Neural crest cell (in vitro differentiated cells): ENCODE measurements at places on chromosomes 16 and 17. TPM values are rescaled to one million over a fixed set of nuclear protein-coding genes. Genes with fewer than 3 reads are reported as not detected.
A peak's percentile ranks its signal among the peaks of the same experiment; 100 is the strongest.

GRCh38 chr17:45895969-45896785, 1.8 kb downstream of the MAPT start:
- no peak for DNase-seq

DNA sequence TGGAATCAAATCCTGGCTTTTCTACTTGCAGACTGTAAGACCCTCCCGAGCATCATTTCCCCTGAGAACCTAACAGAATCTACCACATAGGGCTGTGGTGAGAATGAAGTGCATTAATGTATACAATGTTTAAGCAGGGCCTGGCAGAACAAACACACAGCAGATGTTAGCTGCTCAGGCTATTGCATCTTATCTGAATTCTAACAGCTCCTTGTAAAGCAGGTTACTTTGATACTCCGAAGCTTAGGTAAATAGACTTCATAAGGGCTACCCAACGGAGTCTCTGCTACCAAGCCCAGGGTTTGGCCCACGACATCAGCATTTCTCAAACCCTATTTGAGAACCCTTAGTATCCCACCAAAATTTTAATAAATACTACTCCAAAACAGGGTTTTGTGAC, 24.4 kb upstream of the NOS2 start:
- DNase-seq, result no peak

DNA sequence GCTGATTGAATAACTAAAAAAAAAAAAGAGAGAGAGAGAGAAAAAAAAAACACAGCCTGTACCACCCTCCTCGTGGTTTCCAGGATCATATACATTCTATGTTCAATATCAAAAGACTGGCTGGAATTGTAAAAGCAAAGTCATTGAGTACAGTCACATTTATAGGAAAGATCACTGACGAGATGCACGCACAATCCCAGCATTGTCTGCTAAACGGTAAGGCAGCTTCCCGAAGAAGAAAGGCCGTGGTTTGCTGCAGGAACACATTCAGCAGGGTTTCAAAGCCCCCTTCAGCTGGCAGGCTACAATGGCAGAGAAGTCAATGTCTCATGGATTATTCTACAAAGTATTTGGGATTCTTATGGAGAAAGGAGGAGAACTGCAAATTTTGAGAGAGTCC, 9.3 kb downstream of the NQO1 start:
- no peak for DNase-seq

GRCh38 chr16:87895641-87896141, 26.4 kb upstream of the SLC7A5 start:
- no peak for DNase-seq

The ASPA gene
- total RNA-seq, result not detected in 2 replicates

- no peak for DNase-seq
Measured at GRCh38 chr17:22411185-22411784, 719.0 kb downstream of the KCNJ18 start.

- no peak for DNase-seq
Measured at GRCh38 chr16:49459953-49460735, 86.5 kb downstream of the C16orf78 start.

GRCh38 chr17:32015245-32016013, 8.2 kb downstream of the LRRC37B start:
- no peak for DNase-seq

DNA sequence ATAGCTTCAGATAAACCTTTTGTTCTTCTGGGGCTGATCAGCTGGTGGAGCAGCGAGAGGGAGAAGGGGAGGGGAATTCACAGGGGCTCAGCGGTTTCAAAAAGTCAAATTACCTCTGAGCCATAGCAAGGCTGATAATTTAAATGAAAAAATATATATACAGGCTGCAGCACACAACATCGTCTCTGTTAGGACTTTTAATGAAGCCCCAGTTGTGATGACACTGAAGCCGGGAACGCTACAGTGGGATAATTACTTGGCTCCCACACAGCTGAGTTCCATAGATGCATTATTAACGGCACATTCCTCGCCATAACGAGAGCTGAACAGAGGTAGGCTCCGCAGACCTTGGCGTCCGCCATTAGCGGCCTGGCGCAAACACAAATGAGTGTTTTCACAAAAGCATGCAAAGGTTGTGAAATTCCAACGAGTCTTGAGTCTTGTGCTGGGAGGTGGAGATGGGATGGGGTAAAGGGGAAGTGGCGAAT, 216.0 kb downstream of the C16orf78 start:
- no peak for DNase-seq

DNA sequence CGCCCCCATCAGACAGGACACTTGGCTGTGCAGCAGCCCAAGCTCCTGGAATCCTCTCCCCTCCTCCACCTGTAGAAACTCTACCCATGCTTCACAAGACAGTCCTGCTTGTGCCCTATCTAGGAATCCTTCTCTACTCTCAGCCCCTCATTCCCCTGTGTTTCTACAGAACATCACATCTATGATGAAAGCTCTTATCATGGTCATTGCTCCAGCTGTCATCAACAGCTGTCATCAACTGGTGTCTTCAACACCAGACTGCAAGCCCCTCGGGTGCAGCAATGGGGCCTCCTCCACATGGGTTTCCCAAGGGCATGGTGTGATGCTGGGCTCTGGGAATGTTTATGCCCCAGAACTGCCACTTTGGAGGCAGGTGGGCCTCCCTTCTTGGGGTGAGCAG, 21.1 kb upstream of the CDRT4 start:
- DNase-seq, result no peak

DNA sequence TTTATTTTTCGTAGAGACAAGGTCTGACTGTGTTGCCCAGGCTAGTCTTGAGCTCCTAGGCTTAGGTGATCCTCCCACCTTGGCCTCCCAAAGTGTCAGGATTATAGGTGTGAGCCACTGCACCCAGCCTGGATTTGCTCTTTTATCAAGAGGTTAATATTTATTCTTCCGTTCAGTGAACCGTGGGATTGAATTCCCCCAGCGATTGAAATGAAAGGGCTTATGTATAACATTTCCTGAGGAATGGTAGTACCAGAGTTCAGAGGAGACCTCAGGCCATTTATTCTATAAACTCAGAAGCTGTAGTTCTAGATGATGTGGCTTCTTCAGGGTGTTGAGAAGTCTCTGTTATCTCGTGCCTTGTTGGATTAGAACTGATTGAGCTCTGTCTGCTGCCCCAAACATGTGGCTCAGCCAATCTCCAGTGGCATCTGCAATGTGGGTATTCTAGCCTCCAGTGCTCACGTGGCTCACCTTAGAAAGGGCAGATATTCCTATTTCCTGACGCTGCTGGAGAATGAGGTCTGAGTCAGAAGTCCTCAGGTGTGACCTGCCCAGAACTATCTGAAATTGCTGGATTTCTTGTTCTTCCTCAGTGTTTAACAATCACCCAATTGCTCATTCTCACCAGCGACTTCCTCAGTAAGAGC, 22.5 kb downstream of the HMOX2 start:
- no peak for DNase-seq

The GP1BA gene
- total RNA-seq, result not detected in 2 replicates

DNA sequence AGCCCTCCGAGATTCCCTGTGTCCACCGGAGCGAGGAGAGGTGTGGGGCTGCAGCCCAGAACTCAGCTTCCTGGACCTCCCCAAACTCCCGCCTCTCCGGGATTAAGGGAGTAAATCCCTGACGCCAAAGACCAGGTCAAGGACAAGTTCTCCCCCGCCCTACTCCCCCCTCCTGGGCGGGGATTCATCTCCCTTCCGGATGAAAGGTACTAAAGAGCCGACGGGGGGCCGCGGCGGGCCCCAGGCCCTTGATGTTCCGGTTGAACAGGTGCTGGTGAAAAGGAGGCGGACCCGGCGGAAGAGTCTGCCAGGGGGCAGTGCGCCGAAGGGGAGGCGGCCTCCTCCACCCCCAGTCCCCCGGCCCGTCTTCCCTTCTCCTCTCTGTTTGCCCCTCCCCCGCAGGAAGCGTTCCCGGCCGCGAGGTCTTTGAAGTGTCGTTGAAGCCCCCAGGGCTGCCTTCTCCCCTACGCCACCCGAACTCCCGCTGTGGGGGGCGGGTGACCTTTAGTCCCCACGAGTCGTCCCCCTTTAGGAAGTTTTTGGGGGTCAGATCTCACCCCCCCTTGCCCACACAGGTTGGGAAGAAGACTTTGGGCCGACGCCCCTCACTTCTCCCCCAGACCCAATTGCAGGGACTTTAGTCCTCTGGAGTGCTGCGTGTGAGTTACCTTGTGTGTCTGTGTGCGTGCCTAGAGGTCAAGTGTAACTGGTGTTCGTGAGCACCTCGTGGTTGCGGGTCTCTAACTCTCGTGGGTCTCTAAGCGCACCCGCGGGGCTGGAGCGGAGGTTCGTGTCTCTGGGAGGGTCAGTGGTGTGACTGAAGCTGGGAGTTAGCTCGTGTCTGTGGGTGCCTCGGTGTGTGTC, 1.1 kb upstream of the MLLT6 start:
- peak; percentile 72 for DNase-seq

DNA sequence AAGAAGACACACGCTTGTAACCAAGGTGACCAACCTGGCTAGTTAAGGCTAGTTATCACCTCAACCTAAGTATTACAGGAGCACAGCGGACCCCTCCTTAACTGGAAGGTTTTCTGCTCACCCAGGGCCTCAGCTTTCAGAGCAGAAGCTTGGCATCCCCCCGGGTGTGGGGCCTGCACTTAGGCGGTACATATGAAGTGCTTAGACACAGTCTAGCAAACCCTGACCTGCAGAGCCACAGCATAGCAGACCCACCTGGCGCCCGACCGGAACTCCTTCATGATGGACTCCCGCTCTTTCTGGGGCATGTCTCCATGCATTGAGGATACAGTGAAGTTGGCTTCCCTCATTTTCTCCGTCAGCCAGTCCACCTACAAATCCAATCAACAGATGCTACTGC, 9.8 kb downstream of the EIF4A3 start:
- no peak for DNase-seq

The SCARF1 gene
- 0.42 and 1.1 TPM in 2 replicates for total RNA-seq

The KRT33B gene
- not detected in 2 replicates for total RNA-seq

DNA sequence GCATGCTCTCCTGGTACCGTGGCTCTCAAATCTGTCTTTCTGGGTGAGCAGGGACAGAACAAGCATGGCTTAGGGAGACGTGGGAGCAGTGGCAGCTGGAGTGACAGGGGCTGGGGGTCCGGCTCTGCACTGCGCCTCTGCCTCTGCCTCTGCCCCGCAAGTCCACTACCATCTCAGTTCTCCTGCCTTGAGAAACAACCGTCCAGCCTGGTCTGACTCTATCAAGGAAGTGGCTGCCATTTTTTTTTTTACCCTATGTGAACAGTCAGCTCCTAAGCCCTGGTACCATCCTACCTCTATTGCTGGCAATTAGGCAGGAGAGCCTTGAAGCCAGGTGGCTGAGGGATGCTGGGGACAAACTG, 16.1 kb downstream of the HIC1 start:
- no peak for DNase-seq

The PITPNM3 gene
- 1.3 and 1.4 TPM in 2 replicates for total RNA-seq

DNA sequence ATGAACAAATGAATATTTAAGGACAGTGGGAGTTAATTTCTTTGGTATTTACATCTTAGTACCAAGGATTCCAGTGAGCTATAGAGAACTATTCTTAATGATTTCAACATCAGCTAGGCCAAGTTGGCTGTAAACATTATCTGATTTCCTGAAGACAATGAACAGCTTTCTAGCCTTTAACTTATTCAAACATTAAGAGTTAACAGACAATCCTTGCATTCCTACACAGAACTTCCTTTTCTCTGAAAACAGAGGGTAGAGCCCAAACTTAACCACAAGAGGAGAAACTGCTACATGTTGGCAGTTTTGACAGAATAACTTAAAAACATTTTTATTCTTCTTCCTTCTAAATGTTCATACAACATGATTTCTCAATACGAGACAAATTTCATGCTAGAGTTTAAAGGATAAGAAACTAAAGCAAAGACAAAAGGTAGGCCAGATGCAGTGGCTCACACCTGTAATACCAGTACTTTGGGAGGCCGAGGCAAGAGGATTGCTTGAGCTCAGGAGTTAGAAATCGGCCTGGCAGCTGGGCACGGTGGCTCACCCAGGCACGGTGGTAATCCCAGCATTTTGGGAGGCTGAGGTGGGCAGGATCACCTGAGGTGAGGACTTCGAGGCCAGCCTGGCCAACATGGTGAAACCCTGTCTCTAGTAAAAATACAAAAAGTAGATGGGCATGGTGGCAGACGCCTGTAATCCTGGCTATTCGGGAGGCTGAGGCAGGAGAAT, 4.4 kb downstream of the CRLF3 start:
- no peak for DNase-seq

DNA sequence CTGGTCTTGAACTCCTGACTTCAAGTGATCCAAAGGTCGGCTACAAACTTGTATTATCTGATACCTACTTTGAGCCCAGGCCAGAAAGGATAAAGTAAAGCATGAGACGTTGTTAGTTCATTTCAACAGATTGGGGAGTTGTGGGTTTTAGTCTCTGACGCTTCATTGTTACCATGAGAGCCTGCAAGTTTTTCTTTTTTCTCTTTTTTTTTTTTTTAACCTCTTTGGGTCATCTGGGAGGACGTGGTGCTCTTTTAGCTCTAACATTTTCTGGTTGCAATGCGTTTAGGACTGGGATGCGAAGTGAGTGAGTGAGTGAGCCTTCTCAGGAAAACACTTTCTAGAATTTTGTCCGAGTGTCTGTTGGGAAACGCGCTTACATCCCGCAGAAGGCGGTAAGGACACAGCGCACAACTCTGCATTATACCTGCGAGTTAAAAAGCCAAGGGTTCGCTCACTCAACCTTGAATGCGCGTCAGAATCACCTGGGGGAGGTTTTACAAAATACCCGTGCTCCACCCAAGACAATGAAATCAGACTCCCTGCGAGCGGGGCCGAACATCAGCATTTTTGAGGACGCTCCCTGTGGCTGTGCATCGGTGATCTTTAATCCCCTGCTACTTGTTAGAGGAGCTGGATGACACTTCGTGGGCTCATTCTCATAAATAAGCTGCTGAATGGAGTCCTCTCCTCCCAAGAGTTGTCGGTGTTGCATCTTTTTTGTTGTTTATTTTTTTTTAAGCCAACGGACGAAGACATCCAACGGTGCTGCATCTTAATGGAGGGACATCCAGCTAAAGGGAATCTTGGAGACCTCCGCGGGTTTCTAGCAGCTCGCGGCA, 629 bp upstream of the RNF135 start:
- no peak for DNase-seq

The NPIPA7 gene
- total RNA-seq, result 6.4 and 6.6 TPM in 2 replicates

The TRAF4 gene
- total RNA-seq, result 163 and 172 TPM in 2 replicates

DNA sequence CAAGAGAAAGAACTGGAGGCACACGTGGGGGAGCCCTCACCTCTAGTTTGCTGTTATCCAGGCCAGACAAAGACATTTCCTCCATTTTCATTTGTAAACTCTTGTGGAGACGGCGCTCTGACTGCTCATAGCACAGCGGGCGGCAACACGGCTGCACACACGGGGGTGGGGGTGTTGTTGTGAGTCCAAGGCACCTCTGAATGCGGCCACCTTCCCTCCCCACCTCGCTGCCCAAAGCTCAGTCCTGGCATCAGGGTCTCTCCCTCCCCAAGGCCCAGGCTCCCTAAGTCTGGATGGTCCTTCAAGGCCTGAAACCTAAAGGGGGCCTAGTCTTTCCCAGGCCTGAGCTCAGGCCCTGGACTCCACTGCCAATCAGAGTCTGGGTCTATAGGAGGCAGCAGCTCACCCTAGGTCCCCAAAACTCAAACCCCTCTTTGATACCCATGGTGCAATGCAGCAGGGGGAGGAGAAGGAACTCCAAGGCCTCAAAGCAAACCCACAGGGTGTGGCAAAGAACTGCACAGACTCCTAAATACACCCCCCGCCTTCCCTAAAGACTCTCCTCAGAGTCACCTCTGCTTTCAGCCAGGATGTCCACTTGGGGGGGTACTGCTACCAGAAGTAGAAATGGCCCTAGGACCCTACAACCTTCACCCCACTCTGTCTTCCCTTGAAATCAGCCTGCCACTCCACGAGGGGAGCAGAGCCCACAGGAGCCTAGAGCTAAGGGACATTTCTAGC, 1.5 kb downstream of the ATXN7L3 start:
- no peak for DNase-seq

GRCh38 chr16:84059946-84060901, 17.6 kb upstream of the SLC38A8 start:
- DNase-seq, result no peak
